ENCODE measurements at places on chromosomes 1 and 21.

DNA sequence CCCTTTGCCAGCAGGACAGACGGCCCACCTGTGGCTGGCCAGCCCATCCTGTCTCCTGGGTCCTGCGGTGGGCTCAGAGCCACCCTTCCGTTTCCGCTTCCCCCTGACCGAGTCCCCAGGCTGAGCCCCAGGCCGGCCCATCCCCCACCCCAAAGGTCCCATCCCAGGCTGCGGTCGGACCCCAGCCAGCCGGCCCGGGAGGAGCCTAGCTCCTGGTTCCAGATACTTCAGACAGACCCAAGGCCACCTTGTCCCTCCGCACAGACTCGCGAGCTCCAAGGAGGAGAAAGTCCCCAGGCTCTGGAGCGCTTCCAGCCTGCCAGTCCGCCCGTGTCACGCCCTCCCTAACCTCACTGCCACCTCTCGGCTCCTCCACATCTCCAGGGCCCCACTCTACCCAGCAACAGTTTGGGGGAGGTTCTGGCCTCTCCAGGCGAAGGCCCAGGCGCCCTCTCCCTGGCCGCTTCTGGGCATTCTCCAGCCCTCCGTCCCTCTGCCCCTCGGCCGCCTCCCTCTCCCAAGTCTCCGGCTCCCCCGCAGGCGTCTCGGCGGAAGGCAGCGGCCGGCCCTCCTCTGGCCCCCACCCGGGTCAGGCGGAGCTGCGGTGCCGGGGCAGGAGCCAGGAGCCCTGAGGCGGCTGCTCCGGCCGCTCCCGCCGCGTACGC lies 835 bp downstream of the LRRN2 start:
- peak; percentile 23 for DNase-seq

- no peak for DNase-seq
Observed at GRCh38 chr1:243712941-243713340, 137.1 kb downstream of the AKT3 start.

DNA sequence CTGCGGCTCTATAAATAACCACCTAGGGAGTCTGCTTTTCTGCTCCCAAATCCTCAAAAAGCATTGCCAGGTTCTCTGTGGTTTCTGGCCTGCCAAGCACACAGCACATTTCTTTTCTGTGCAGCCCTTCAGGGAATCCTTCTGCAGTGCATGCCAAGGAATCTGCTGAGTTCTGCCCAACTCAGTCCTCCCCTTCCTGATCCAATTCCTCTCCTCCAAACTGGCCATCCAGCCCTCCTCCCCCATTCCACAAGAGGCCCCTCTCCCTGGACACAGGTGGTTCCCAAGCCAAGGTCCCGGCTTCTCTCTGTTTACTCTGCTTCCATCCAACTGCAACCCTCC lies 61.8 kb downstream of the HIVEP3 start:
- peak; percentile 31 for DNase-seq

DNA sequence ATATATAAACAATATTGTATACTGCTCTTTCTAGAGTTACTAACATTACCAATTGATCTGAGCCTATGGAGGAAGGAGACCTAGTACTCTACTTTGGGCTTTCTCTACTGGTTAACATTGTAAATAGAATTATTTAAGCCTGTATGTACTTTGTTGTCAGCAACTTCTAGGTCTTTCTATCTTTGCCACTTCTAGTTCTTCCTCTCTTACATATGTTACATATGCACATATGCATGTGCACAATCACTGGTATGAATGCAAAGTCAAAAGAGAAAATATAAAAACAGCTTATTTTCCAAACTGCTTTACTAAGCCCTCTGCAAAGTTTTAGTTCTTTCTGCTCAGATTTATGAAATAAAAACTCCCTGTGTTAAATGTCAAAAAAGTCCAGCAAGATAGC lies 84.3 kb downstream of the PTPRC start:
- no peak for DNase-seq

- DNase-seq = no peak
Observed at GRCh38 chr1:107803579-107803978, 161.4 kb downstream of the VAV3 start.

GRCh38 chr1:225689882-225690459 lies 37.0 kb upstream of the ENAH start:
- DNase-seq = no peak

DNA sequence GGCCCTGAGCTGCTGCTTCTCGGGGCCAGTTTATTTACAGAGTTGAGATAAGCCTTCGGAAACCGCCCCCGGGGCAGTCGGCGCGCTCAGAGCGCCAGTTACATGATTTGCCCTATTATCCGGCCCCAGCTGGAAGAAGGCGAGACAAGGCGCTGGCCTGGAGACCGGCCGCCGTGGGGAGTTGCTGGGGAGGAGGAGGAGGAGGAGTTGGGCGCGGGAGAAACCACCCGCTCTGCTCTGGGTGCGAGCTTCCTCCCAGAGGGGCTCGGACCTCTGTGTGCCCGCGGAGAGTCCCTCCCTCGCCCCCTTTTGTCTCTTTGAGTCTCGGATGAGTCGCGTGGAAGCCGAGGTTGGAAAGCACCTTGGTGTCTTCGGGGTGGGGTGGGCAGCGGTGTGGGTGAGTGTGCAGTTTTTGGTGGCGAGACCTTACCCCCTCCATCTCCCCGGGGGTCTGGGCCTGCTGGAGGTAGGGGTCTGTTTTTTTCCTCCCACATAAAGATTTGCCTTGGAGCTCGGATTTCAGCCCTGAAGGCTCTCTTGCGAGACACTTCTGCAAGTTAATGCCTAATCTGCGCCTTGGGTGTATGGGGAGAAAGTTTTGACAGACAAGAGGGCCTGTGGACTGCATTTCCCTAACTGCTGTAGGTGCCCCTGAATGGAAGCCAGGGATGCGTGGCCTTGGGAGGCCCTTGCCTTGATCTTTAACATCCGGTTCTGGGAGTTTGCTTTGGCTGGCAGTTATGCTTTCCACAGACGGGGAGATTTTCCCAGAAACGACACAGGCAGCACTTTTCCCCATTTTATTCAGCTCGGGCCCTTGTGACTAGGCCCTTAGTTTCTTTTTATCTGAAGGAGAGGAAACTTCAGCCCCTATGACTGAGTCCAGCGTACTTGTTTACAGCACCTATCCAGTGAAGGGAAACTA lies 80.0 kb downstream of the NDUFS5 start:
- DNase-seq = peak; percentile 47

DNA sequence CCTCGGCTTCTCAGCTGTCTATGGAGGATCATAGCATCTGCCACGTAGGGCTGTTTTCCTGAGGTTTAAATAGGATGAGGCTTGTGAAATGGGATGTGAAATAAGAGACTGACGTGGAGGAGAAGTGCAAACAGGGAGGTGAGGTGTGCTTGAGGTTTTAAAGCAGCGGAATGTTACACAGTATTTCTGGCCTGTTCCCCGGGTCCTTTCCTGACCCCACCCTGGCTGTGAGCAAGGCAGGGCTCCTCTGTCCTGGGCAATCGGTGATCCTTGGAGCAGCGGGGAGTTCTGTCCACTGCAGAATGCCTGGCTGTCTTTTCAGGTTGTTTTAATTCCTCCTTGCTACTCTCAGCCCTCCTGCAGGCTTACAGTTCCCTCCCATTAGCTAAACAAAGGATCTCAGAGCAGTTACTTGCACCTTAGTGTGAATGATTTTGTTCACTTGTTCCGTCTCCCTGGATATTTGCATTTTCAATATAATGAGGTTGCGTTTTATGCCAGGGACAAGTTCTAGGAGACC lies 38.6 kb downstream of the LHX4 start:
- no peak for DNase-seq

DNA sequence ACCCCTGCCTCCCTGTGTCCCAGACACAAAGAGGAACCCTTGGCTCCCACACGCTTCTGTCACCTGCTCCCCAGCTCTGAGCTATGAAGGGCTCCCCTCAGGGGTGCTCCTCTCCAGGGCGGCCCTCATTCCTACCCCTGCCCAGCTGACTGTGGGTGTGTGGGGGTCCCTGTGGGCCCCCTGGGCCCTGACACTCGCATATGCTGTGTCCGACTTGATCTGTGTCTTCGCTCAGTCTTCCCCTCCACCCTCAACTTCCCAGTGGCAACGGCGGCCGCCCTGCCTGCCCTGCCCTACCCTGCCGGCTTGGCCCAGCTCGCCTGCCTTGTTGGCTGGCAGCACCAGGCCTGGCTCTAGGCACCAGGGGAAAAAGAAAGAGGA lies 1.2 kb downstream of the KCNQ4 start:
- DNase-seq = no peak

GRCh38 chr1:243253926-243254232 lies 1.2 kb downstream of the CEP170 start:
- DNase-seq = no peak

GRCh38 chr1:182281541-182281940 lies 110.0 kb downstream of the GLUL start:
- DNase-seq = no peak

DNA sequence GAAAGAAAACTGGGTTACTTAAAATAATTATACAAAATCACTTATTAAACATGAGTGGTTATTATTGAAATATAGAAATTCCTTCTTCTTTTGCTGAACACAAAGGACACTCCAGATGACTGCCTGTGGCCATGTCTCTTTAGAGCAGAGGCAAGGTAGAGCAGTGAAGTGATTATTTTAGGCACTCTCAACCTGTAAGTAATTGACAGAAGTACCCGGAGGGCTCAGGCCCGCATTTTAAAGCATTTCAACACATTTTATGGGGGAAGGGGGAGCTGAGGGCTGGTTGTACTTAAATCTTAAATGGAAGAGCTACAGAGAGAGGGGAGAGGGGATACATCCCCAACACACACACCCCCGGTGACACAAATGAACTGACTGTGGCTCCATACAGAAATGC lies 10.2 kb downstream of the OSCP1 start:
- no peak for DNase-seq

GRCh38 chr1:168083456-168084325 lies 53.0 kb downstream of the GPR161 start:
- no peak for DNase-seq

- DNase-seq = no peak
Observed at GRCh38 chr1:148362216-148362611, 120.9 kb downstream of the PPIAL4G start.

- DNase-seq = no peak
Observed at GRCh38 chr1:197306381-197307062, 38.5 kb downstream of the CRB1 start.

DNA sequence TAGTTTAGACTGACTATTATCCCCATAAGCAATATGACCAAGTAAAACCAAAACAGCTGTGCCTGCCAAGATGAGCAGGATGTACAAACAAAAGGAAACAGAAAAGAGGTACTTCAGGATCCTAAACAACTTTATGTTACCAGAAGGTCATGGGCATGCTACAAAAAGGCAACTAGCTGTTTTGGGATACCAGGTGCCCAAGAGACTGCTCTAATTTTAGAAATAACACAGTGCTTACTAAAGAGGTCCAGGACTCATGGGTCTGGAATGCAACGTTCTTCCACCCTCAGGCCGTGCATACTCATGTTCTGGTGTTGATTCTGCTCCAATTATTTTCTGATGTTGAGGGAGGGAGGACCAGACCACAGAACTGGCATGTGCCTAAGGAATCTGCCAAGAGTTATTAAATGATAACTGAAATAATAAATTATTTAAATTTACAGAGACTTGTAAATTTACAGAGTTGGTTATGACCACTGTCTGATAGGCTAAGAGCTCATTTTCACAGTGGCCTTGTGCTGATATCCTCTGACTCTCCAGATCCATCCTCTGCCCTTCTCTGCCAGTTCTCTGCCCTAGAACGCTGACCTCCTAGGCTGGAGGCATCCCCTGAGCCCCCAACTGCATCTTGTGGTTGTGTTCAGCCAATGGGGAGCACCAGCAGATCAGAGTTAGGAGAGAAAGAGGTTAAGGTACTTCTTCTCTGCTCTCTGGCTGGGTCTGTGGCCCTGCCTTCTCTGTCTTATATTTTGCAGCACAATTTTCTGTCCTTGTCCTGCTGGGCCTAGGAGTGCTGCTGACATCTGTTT lies 37.7 kb upstream of the BCL10 start:
- DNase-seq = peak; percentile 97

DNA sequence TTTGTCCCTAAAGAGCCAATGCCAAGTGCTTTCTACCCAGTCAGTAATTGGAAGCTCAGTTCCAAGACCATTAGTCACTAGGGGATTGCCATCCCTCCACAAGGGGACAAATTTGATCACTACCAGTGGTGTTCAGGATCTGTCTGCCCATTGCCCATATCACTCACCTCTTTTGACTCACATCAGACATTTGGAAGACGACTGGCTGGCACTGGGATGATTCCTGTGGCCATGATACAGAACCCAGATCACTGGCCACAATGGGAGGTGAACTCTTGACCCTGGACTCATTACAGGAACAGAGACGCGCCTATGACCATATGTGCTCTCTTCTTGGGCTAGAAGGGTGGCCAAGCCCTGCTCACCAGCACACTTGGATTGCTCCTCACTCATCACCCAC lies 71.0 kb downstream of the COLGALT2 start:
- DNase-seq = no peak

- no peak for DNase-seq
Observed at GRCh38 chr1:167409183-167409582, 109.1 kb downstream of the CD247 start.

DNA sequence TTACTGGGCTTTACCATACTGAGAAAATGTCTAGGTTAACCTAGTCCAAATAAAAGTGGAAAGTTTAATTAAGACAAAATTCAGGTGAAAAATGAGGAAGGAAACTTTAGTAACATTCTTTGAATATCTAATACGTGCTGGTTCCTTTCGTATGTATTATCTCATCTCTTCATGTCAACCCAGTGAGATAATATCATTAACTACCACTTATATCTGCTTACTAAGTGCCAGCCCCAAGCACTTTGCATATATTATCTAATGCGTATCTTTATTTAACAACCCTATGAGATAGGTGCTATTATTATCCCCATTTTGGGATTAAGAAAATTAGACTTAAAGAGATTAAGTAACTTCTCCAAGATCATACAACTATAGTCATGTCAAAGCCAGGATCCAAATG lies 12.5 kb upstream of the PLPP3 start:
- no peak for DNase-seq

- no peak for DNase-seq
Observed at GRCh38 chr1:229066591-229066990, 204.3 kb upstream of the RAB4A start.

DNA sequence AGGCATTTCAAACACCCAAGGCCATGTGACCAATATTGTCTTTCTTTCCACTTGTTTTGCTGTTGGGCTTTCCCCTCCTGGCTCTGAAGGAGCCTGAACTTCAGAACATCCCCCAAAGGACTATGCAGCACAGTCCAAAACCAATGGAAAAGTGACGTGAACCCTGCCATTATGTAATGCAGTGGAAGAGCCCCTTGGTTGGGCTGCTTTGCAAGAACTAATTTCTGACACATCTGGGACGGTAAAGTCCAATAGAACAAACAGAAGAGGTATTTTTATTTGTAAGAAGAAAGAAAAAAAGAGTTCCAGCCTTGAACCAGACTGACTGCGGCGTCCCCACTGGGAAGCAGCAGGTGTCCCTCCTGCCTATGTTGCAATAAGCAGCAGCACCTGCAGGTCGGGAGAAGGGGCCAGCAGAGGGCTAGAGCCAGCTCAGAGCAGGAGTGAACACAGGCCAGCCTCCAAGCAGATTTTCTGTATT lies 116.7 kb downstream of the CDC7 start:
- no peak for DNase-seq

GRCh38 chr1:50873458-50874187 lies 86.4 kb downstream of the FAF1 start:
- peak; percentile 40 for DNase-seq

DNA sequence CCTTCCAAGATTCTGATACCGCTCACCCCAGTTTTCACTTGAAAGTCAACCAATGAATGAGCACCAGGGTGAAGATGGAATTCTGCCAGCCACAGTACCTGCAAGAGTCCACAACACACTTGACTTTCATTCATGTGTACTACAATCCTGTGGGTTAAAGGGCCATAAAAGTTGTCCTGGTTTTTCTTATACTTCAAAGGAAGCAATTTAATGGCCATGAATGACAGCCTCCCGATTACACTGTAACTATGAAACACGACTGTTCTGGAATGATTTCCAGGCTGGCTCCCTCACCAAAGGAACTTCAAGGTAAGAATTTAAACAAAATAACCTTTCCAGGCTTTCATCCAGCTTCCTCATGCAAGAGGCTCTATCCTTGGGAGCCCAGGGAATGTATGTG lies 502.8 kb downstream of the SMYD3 start:
- no peak for DNase-seq
